ENCODE measurements at places on chromosomes 13 and 19.

GRCh38 chr13:105262579-105262978, 1272.9 kb downstream of the EFNB2 start:
- DNase-seq = no peak

GRCh38 chr19:35585848-35586247, at the start of gene PMIS2:
TSS of gene PMIS2 (plus strand) at chr19:35586173. CDS start at chr19:35586260, 87 bp downstream.
- peak; percentile 82 for DNase-seq

DNA sequence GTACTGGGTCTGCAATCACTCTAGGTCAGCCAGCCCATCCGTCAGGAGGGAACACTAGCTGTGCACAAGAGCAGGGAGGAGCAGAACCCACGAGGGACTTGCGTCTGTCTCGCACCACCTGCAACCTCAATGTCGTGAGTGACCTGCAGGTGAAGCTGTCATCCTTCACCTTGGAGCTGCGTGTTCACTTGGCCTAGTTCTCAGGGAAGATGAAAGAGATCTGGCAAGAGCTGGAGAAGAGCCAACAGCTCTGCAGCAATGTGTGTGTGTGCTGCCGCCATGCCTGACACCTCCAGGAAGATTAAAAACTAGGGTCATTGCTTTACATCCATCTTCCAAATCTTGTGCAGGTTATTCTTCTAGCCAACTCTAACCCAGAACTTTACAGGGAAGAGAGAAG, 117.6 kb upstream of the MRI1 start:
- no peak for DNase-seq

DNA sequence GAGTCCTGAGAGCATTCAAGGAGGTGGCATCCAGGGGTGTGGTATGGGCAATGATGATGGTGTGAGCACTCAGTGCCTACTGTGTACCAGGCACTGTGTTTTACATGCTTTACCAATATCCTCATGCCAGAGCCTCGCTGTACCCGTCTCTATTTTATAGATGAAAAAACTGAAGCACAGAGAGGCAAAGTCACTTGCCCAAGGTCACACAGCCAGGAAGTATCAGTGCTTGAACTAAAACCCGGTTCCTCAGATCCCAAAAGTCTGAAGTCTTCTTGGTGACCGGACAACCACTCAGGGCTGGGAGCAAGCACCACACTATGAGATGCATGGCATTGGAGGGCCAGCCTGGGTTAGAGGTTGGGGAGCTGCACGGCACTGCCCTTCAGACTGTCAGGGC, 84.1 kb downstream of the CHST8 start:
- no peak for DNase-seq

DNA sequence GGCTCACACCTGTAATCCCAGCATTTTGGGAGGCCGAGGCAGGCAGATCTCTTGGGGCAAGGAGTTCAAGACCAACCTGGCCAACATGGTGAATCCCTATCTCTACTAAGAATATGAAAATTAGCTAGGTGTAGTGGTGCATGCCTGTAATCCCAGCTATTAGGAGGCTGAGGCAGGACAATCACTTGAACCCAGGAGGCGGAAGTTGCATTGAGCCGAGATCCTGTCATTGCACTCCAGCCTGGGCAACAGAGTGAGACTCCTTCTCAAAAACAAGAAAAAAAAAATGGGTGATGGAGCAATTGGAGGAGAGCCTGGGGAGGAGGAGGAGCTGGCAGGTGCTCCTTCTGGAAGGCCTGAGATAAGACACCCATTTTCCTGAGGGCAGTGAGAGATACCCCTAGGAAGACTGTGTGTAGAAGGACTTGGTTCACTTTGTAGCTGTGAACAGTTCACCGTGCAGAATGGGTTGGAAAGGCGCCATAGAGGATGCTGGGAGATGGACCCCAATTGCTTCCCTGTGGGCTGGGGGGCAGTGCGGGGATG, 8.7 kb upstream of the CARM1 start:
- no peak for DNase-seq
